ENCODE measurements at places on chromosomes 2 and 18.

- no peak for DNase-seq
These were observed 119.9 kb upstream of the NDUFV2 start for GRCh38 chr18:8982416-8983183.

DNA sequence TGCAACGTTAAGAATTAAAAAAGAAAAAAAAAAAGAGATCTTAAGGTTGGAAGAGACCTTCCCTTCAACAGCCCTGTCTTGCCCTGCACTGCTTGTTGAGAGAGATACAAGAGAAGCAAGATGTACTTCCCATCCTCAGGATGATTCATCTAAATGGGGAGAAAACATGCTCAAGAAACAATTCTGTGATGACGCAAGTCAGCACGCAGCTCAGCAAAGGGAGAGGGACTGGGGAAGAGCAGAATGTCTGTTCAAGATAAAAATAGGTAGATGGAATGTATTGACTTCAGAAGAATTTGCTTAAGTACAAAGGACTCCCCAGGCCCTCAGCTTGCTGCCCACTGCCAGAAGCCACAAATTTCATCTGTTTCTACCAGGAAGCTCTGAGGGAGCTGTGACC, 198.2 kb upstream of the SPRED2 start:
- no peak for DNase-seq

DNA sequence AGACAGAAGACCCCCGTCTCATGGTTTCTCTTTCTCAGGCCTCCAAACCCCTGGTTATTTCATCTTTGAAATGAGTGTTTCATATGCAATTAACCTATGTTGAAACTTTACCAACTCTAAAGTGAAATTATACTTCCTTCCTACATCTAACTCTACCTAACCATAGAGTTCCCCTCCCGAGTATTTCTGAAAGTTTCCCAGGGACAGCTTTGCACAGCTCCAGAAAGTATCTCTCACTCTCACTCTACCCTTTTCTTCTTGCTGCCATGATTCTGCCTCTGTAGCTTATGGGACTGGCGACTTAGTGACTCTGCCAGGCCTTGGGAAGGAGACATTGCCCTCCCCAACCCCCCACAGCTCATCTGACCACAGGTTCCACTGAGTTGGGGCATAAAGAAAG, 107.9 kb downstream of the B3GNT2 start:
- DNase-seq = no peak

DNA sequence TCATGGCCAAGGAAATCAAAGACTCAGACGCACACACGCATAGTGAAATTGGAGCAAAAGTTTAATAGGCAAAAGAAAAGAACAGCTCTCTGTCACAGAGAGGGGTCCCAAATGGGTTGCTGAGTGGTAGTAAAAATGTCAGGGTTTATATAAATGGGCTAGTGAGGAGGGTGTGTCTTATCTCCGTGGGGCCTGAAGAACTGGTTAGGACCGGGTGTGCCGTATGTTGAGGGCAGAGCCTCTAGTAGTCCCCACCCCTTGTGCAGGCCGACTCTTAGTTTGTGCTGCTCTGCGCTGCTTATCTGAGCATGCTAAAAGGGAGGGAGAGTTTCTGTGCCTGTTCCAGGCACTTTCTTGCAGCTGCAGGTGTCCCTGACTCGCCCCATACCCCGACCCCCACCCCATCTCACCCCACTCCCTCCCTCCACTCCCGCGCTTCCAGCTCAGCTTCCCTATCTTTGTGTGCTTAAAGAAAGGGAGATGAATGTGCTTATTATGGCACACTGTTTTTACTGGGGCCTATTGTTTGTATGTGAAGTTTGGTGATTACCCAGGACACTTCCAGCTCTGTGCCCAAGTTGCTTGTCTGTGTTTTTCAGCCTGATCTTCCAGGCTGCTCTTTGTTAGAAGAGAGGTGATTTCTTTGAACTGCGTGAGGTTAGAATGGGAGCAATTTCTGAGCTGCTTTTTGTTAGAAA, 167.4 kb downstream of the SPAG16 start:
- no peak for DNase-seq

GRCh38 chr2:205216580-205216979, 465.7 kb upstream of the NRP2 start:
- DNase-seq = no peak

DNA sequence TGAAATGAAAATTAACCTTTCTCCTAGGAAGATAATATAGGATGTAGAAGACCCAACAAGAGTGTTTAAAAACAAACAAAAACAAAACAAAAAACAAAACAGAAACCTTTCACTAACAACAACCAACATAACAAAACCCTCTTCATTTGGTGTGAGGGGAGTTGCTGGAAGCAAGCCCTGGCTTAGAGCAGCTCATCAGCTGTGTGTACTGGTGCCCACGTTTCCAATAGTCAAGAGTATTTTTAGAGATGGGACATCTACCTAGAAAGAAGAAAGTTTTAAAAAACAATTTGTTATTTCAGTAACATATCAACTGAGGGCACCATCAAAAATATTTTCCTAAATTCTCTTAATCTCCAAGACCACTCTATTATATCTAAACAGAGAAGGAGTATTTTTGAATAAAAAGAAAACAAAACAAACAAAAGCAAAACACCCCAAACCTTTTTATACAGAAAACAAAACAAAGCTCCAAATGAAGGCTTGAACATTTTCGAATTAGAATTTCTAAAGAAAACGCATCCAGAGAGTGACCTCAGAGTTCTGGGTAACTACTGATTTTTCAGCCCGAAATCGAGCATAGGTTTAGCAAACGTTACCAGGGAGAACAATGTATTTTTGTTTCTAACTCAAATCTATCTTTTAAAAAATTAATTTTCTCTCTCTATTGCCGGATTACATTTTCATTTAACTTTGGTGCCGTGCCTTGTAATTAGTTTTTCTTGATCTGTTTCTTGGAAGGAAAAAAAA, 134.6 kb downstream of the INSIG2 start:
- DNase-seq = no peak

DNA sequence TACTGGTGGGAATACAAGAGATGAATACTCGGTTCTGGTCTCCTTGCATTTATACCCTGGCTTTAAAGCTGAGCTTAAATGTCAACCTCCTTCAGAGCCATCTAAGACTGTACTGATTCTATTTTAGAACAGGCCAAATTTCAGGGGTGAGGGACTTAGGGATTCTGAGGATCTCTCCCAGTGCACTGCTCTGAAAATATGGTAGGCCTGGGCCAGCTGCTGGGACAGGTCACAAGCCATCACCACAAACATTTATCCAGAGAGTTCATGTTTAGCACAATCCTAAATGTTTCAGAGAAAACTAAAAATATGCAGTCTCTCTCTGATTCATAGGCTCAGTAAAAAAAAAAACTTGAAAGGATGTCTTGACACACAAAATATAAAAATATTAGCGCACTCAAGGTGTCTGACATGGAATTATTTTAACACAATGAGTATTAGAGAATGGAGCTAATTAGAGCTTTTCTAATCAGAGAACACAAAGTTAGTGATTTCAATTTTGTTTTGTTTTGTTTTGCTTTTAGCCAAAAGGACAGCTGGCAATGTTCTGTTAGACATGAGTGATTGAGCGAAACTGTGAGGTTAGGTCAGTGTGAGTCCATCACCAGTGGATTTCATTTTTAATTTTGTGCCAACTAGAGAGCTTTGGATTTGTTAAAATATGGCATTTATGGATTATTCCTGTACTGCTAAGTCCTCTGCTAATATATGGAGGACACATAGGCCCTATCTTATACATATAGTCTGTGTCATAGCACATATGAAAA, 38.8 kb downstream of the MFSD6 start:
- DNase-seq = no peak

GRCh38 chr2:135607561-135607960, 76.3 kb downstream of the R3HDM1 start:
- DNase-seq = no peak

- DNase-seq = no peak
These were observed 35.3 kb upstream of the PDCL3 start for GRCh38 chr2:100527440-100528015.

- no peak for DNase-seq
These were observed 60.1 kb downstream of the POLR1A start for GRCh38 chr2:86045541-86045940.

DNA sequence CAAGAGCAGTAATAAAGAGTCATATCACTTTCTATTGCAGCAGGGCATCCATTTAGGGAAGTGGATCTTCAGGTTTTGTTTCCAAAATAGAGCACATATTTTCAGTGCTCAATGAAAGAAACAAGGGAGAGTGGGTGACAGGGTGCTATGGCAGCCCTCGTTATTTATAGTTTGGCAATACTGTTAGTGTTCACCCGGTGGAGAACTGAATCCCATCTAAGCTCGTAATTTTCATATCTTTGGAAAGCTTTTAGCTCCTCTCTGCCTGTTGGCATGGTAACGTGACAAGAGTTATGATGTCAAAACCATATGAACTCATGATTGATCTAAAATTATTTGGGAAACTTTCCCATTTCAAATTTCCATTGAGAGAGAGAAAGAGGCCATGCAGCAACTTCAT, 331.9 kb downstream of the LRRTM1 start:
- no peak for DNase-seq

GRCh38 chr2:192265751-192266150, 71.0 kb upstream of the TMEFF2 start:
- DNase-seq = no peak

- no peak for DNase-seq
These were observed 5.7 kb downstream of the MCFD2 start for GRCh38 chr2:46909771-46910419.

DNA sequence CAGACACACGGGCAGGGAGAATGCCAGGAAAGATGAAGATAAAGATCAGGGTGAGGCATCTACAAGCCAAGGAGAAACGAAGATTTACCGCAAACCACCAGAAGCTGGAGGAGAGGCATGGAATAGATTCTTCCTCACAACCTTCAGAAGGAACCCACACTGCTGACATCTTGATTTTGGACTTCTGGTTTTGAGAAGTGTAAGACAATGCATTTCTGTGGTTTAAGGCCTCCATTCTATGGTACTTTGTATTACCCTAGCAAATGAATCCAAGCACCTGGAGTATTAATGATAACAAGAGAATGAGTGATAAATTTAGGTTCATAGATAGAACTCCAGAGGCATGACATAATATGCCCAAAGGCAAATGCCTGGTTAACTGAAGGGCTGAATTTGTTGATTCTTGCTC, 11.8 kb upstream of the FN1 start:
- no peak for DNase-seq

GRCh38 chr2:55371376-55371775, 48.3 kb downstream of the CCDC88A start:
- no peak for DNase-seq

DNA sequence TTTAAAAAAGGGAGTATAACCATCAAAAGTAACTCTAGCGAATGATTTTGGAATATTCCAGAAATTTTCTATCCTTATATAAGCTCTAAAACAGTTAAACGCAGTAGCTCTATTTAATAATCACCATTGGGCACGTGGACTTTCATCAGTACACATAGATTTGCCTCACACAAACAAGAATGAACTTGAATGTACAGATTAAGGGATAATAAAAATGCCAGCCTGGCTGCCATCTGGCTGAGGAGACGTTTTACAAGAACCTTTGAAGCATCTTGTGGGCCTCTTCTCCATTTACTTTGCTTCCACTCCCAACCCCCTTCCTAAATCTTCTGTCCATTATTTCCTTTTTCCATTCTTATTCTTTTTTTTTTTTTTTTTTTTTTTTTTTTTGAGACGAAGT, 47.2 kb downstream of the AGAP1 start:
- DNase-seq = no peak

GRCh38 chr2:183214680-183215079, 90.4 kb downstream of the NUP35 start:
- DNase-seq = no peak

DNA sequence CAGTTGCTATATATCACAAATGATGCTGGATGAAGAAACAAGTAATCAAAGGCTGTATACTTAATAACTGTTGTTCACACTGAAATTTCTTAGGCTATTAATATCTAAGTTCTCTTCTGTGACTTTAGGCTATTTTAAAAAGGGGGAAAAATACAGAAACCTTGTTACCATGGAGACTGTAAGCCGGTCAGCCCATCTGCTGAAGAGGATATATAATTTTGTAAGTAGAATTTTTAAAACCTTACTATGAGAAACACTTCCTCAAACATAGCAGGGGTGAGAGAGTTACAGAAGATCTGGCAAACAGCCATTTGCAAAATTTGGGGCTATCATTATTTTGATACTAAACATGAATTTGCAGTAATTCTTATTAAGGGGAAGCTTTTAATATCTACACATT, 27.8 kb downstream of the CACNB4 start:
- no peak for DNase-seq

- DNase-seq = no peak
These were observed 28.4 kb upstream of the RNU4ATAC start for GRCh38 chr2:121502246-121502645.

DNA sequence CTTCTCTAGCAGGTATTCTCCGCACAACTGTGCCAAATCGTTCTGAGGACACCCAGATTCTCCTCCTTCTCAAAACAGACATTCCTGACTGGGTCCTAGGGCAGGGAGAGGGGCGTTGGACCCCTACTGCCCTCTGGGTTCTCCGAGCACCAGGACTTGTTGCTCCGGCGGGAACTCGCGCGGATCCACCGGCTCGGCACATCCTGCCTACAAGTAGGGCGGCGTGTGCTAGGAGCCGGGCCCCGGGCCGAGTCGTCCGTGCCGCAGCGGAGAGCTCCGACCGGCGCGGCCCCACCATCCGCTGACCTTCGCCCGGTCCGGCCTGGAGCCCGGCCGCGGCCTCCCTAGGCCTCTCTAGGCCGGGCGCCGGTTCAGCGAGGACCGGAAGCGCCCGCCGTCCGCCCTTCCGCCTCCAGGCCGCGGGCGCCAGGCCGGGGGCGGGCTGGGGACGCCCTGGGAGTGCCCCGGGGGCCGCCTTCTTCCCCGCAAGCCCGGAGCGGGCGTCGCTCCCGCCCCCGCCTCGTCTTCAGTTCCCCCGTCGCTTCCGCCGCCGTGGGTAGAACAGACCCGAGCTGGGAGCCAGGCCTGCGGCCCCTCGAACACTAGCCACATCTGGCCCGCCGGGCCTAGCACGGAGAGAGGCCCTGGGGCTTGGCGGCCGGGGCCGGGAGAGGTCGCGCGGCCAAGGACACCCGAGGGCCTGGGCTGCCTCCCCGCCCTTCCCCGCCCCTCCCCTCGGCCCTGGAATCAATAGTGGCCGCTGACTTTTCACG, 7.6 kb upstream of the ONECUT2 start:
- DNase-seq = no peak

DNA sequence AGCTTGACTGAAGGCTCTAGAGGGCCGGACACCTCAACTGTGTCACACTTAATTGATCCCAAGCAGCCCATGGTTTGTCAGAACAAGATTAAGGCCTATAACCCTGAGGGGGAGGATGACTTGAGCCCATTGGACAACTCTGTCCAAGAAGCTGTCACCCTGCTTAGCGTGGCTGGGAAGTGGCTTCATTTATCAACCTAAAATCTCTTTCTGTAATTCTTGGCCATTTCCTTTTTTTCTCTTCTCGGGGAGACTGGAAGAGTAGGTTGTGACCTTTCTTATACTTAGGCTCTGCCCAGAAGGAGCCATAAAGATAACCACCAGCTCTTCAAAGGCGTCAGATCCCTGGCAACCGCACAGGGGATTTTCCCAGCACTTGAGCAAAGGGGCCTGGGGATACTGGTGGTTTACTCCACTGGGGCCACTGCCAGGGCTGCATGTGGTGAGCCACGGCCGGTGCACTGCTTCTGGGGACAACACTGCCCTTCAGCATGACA, 265.5 kb downstream of the CYRIA start:
- no peak for DNase-seq
